ENCODE measurements at places on chromosomes 6 and 20.

DNA sequence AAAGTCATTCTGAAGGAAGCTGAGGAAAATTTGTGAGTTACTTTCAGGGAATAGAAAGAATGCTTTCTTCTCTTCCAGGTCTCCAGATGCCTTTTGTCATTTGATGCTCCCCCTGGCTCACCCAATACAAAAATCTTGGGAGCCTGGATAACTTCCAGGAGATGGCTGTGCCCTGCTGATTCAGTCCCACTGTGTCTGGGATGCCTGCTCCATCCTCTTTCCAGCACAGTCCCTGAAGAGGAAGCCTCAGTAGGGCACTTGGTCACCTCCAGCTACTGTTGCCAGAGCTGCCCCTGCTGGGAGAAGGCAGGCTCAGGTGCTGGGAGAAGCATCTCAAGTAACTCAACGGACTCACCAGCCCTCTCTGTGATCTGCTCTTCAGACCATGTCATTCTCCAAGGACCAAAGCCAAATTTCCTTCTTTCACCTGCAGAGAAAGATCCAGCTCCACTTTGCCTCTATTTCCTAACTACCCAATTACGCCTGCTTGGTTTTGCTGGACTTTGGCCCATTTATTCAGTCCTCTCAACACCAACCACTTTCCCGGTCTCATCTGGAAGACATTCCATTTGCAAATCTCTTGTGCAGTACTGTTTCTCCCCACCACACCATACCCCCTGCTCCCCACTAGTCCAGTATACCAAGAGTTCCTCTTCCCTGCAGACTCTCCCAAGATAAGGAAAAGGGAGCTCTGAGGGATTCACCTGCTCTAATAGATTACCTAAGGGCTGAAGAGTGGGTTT is 53.3 kb downstream of the SLC23A2 start:
- no peak for DNase-seq

DNA sequence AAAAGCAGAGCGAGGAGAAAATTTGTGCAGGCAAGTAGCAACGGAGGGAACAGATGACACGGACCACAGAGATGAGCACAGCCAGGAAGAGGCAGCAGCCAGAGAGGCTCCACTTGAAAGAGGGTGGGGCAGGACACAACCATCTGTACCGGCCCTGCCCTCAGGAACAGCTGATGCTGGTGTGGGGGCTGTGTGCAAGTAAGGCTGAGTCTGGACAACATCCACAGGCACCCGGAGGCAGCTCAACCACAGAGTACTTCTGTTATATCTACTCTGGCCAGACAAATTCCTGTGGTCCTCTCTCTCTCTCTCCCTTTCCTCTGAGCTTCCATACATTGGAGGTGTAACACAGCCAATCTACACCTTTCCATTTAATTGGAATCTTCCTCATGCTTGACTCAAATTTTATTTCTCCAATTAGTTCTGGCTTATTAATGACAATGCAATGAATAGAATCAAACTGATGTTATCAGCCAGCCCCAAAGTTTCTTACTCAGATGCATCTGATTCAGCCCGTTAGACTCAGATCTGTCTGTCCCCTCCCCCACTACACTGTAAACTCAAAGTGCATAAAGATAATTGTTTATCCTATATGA is 24.9 kb downstream of the KIF13A start:
- DNase-seq = peak; percentile 82

DNA sequence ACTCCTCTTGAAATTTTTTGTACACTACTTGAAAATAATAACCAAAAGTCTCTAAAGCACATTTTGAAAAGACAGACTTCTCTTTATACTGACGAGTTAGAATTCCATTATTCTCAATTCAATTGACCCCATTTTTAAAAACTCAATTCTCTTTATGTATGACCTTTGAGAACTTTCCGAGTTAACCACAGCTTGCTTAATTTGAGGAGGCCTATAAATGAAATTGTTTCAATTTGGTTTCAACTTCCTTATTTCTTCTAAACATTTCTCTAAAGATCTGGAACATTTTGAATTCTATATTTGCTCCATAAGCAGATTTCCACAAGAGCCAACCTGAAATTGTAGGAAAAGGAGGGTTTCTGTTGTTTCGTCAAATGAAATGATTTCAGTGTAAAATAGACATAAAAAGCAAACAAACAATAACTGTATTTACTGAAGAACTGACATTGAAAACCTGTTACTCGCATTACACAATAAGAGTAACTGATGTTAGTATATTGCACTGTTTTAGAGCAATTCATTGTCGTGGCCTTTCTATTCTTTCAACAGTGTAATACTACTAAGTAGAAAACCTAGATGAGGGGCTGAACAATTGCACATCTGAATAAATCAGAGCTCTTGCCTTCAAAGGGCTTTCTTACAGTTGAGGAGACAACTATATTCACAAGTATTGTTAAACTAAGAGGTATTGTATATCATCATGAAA is 223.6 kb downstream of the HIVEP2 start:
- DNase-seq = no peak

GRCh38 chr6:128519132-128519930 is 1.1 kb downstream of the PTPRK start:
- peak; percentile 49 for DNase-seq

GRCh38 chr20:51423810-51424209 is 118.7 kb downstream of the NFATC2 start:
- no peak for DNase-seq

DNA sequence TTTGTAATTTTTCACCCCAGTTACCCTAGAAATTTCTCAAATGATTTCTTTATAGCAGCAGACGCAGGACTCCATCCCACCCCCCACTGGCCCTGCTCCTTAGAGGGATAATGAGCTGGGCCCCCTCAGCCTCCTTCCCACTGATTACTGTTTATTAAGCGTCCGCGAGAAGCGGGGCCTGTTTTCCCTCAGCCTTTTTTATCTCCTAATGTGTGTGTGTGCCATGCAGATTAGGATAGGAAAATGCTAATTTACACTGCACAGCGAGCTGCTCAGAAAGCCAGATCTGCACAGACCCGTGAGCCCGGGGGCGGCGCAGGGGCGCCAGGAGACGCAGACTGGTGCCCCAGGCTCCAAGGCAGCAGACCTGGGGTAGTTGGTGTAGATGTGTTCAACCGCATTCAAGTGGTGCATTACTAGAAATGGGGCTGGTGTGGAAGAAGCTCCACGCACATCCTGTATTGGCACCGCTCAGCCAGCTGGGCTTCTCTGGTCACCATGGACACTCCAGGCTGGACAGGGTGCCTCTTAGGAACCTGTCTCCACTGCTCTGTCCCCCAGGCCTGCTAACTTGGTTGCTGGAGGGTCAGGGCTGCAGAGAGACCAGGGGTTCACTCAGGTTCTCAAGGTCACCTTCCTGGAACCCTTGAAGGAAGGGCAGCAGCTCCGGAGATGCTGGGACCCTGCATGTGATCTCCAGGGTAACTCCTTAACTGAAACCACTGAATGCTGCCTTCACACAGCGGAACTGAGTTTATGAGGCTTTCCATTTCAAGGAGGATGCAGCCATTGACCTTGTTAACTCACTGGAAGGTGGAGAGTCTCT is 256.3 kb downstream of the ERMARD start:
- no peak for DNase-seq

GRCh38 chr6:4677011-4677750 is 99.0 kb upstream of the CDYL start:
- no peak for DNase-seq

DNA sequence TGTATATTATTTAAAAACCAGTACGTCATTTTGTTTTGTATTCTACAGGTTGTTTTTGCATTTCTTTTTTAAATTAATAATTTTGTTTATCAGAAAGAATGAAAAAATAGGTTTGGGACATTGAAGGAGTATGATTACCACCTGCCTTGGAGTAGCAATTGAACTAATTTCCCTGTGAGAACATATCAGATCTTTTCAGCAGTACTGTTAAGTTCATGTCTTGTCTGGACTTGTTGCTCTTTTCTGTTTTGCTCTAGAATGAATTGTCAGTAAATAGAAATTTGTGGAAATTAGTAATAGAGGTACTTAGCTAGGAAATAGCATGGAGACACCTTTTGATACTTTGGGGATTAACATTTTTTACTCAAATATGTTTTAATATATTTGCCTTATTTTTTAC is 24.3 kb downstream of the HSF2 start:
- DNase-seq = no peak

DNA sequence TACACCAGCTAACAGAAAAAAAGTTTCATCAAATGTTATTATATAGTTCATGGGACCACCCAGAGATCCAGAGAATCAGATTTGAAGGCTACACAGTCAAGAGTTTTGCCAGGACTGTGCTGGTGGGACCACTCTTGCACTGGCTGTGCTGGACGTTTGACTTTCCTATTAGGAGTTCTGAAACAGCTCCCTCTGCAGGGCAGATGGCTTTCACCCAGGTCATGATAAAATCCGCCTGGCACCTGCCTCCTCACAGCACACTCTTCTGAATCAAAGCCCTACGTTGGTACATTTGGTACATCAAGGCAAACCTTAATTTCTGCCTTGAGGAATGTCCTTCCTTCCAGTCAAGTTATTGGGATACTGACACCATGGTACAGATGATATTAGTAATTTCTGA is 302.1 kb downstream of the ZNF217 start:
- DNase-seq = no peak

GRCh38 chr6:117267766-117268534 is 2.6 kb downstream of the VGLL2 start:
- no peak for DNase-seq

GRCh38 chr20:51758978-51759544 is 9.1 kb downstream of the ATP9A start:
- DNase-seq = no peak

- DNase-seq = no peak
Observed at GRCh38 chr6:57147955-57148858, 23.9 kb upstream of the BAG2 start.

DNA sequence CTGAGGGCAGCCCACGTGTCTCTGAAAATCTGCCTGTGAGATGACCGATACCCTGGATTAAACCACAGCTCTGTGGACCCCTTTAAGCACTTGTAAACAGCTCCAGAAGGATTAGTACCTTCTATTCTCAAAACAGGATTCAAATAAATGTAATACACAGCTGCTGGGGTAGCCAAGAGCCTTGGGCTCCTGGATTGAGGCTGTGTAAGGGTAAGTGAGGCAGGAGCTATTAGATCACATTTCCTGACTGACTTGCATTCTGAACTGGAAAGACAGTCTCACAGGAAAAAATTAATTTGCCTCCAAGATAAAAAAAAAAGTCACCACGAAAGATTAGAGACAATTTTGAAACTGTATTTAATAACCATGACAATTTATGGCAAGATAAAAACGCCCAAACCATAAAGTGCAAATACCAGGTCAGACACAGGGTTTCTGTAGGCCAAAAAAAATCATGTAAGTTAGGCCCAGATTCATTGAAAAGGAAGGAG is 78.0 kb downstream of the TRMT11 start:
- no peak for DNase-seq

DNA sequence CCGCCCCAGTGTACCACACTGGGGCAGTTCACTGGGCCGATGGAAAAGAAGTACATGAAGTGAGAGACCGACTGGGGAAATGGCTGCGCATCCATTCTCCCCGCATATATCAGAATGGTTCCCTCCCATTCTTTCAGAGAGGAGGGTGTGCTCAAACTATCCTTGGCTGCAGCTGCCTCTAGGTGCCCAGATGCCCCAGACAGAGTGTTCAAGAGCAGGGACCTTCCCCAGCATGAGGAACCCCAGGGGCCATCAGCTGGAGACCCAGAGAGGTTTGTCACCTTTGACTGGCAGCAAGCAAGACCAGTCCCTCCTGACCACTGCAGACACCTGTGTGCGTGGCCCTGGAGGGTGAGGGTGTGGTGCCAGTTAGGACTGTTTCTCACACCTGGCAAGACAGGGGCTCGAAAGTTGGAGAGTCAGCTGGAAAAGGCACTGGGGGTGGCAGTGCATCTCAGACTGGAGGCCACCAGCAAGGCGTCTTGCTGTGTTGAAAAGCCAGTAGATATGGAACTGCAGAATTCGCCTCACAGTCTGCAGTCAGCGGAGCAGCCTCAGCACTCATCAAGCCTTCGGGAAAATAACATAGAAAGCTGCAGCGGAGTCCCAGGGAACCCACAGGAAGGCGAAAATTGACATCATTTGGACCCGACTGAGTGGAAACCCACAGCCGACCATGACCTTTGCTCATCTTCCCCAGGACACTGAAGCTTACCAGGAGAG is 76.7 kb downstream of the GPR6 start:
- DNase-seq = no peak

All from RCC 7860 (cell line).